NCI-H1417 (cell line): ENCODE measurements at places on chromosomes 1 and 21.

GRCh38 chr1:8363186-8363766 lies 45.4 kb downstream of the SLC45A1 start:
- DNase-seq: no peak

- DNase-seq: no peak
Observed at GRCh38 chr1:59139396-59139795, 157.5 kb upstream of the FGGY start.

GRCh38 chr1:31835415-31835814 lies 19.6 kb upstream of the SPOCD1 start:
- DNase-seq: no peak

DNA sequence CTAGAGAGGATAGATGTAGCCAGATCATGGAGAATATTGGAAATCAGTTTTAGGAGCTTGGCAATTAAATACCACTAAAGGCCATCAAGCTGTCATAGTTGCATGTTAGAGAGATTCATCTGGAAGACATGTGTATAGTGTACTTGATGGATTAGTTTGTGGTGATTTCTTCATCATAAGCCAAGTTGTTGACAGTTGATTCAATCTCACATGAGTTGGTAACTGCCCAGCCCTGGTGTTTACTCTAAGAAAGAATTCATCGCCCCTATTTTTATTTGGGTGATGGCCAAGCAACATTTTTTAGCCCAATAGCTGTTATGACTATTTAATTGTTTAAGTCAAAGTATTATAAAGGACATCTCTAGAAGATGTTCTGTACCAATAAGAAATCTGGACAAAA lies 737.6 kb downstream of the PLA2G4A start:
- DNase-seq: no peak

DNA sequence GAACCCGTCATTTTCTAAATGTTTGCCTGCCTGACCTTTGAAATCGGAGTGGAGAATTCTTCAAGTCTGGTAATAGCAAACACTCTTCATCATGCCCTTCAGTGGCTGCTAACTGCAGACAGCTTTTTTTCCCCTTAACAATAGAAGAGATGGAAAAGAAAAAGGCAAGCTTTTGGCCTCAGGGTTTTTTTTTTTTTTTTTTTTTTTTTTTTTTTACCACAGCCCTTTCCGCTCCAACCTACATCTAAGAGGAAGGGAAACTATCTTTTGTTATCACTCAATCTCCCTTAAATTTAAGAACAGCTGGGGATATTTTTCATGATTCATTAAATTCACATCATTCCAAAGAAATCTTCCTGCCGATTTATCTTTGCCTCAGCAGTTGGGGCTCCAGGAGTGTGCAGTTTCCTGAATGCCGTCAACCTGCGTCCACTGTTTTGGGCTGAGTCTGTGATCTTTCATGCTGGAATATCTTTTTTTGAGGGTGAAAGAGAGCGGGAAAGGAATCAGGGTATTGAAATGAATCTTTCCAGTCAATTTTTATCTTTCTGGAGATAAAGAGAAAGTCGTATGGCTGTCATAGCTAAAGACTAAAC lies 144.5 kb upstream of the SMYD2 start:
- DNase-seq: no peak

DNA sequence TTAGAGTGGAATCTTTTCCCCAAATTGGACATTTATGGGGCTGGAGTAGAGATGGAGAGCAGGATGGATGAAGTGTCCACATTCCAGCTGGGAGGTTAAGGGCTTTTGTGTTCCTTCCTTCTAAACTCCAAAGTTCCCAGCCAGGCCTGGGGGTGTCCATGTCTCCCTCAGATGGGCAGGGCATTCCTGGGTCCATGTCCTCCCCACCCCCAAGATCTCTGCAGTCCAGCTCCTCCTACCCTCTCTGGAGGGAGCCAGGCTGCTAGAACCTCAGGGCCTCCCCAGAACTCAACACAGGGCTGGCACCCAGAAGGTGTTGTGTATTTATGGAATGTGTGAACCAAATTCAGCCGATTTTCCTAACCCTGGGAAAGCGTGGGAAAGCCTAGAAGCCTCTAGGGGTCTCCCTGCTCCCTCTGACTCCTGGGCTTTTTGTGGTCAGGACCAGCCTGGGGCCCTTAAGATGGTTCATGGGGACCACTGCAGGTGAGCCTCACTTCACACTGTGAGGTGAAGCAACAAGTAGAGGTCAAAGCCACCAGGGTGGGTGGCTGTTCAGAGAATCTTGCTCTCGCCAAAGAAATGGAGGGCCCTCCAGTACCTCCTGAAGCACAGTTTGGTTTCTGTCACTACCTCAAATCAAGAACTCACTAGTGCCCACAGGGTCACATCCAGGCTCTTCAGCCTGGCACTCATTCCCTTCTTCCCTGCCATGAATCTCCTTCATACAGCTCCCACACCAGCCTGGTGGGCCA lies 54.8 kb downstream of the GLIS1 start:
- DNase-seq: no peak

DNA sequence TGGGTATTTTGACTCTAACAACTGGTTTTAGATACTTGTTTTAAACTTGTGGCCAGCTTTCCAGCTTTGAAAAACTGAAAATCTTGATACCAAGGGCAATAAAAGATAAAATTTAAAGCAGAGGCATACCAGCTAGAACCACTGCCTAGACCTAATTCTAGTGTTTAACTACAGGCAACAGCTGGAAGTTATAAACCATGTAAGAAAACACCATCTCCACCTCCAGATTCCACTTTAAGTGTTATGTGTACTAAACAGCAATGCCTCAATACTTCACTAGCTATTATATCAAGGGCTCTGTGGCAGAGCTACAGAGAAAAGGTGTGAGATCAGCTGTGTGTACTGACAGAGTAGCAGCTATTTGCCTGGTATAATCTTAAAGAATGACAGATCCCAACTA lies 69.5 kb downstream of the LPAR3 start:
- no peak for DNase-seq

DNA sequence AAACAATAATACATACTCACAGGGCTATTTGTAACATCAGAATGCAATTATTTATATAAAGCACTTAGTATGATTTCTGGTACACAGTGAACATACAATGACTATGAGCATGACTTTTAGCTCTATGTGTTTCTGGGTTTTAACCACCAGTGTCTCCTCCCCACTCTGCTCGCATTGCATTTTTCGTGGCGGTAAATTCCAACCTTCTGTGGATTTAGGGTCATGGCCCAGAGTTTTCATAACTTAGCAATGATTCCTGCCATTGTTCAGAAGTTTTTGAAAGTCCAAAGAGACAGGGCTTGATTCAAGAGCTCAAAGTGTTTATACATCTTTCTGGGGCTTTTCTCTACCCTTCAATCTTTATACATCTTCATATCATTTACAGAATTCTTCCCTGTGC lies 191.3 kb downstream of the BACH1 start:
- DNase-seq: no peak

DNA sequence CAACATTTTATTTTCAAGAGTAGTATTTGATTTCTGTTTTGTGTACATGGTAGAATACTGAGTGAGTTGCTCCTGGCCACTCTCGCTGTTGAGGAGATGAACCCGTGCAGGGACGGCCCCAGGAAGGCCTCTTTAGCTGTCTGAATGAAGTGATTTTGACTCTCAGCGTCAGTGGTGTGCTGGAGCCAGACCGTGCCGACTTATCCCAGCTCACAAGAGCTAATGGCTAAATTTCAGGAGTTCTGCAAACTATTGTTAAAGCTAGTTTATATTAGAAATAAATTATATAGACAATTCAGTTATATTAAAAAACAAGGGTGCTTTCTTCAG lies 111.2 kb upstream of the KIF26B start:
- no peak for DNase-seq

DNA sequence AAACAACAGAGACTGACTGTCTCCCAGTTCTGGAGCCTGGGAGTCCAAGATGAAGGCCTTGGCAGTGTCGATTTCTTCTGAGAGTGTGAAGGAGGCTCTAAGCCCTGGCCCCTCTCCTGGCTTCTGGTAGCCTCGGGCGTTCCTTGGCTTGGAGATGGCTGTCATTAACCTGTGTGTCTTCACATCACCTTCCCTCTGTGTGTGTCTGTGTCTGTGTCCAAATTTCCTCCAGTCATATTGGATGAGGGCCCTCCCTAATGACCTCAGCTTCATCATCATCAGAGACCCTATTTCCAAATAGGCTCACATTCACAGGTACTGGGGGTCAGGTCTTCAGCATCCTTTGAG lies 138.3 kb downstream of the TOMM20 start:
- no peak for DNase-seq

GRCh38 chr1:180923021-180923841 lies 10.5 kb downstream of the KIAA1614 start:
- no peak for DNase-seq

DNA sequence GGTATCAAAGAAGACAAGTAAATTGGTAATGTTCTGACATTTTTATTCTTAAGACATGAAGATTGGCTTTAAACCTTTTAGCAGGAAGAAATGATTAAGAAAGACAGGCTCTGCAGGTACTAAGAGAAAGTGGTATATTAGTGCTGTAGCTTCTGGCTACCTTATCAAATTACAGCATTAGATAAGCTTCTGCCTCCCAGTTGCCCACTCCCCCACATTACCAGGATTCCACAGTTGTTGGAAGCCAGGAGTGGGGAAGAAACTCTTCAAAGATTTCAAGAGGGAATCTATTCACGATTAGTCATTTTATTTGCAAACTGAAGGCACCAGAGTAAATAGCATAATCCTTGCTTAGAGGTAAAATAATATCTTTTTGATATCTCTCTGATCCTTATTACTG lies 274.9 kb downstream of the LMO4 start:
- no peak for DNase-seq

GRCh38 chr1:236516929-236517704 lies 6.7 kb upstream of the LGALS8 start:
- no peak for DNase-seq

DNA sequence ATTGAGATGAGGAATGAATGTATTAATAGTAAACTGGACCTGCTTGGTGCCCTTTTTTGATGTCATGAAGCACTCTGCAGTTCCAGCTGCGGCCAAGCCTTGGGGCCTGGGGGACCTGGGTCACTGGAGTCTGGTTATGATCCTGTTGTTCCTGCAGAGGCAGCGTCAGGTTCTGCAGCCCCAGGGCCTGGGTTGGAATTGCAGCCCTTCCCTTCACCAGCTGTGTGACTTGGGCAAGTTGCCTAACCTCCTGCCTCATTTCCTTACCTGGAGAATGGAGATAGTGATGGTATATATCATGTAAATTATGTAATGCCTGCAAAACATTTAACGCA lies 9.1 kb upstream of the ATP5PO start:
- peak; percentile 38 for DNase-seq

DNA sequence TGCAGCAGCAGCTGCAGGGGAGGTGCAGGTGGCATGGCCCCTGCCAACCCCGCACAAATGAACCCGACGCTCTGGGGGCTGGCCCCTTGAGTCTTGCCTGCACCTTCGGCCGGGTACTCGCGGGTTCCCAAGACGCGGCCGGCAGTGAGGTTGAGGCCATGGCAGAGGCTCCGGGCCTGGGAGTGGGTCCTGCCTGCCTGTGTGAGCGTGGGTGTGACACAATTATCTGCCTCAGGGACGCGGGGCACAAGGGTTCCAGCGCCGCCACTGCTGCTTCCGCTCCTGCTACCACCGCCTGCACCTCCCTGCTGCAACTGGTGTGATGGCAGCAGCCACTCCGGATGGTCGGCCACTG lies 20.9 kb upstream of the TGFB2 start:
- no peak for DNase-seq

- DNase-seq: peak; percentile 55
Observed at GRCh38 chr1:243421784-243422183, 165.9 kb downstream of the SDCCAG8 start.

DNA sequence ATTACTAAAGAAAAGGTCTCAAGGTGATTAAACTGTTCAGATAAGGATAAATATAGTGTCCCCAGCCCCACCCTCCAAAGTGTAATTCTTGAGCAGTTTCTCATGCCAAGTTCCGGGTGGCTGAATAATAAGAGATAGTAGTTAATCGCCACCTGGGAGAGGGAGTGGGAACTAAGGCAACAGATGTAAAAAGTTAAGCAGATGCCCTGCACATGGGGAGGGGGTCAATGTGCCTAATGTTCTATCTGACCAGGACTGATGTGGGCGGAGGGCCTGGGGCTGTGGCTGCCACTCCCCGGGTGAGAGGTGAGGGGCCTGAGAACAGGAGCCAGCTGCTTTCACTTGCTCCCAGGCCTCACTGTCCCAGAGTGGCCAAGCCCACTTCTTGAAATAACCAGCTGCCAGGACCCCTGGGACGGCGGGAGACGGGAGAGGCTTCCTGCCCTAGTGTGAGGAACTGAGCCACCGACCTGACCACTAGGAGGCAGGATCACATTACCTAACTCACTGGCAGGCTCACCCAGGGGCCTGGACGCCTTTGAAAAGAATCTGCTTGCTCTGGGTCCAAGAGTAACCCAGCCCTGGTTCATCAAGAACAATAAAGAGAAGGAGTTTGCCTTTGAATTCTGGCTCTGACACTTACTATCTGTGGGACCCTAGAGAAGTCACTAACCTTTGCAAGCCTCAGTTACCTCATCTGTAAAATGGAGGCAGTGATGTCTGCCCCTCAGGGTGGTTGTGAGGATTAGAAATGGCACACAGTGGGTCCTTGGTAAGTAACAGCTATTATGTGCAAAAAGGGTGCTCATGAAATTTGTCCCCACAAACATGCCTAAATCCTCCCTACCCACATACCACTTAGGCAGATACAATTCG lies 179.2 kb downstream of the ATG4C start:
- peak; percentile 42 for DNase-seq

GRCh38 chr21:39288987-39289386 lies 24.4 kb downstream of the BRWD1 start:
- DNase-seq: no peak

GRCh38 chr1:30284728-30285475 lies 438.5 kb downstream of the MATN1 start:
- no peak for DNase-seq

DNA sequence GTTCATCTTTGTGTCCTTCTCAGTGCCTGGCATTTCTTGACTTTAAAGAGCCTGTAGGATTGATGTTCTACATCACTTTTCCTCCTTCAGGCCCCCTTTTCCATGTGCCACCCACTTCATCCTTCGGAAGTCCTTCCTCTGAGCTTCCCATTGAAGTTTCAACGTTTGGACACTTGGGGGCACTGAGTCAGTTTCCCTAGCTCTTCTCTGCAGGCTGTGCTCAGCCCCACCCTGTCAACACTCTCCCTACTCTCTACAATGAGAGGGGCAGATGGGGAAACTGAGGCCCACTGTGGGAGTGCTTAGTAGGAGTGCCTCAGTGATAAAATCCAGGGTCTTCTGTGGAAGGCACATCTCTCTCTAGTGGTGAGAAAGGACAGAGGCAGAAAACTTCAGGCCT lies 11.9 kb downstream of the KCNJ10 start:
- no peak for DNase-seq
